ENCODE measurements at places on chromosomes 7 and 10.

DNA sequence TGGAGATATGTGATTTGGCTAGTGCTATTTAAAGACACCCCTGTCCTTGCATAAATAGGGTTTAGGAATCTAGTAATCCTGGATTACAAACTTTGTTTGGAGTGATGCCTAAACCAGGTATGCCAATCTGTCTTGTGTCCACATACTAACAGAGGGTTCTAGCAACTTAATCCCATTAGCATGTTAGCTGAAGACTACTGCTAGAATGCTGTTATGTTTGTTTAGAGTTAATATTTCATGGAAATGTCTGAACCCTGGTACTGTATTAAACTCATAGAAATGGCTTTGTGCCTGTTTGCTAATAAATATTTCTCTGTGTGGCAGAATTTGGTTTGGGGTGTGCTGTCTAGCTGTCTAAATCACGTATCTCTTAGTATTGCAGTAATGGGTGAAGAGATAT is 150.8 kb downstream of the PFKFB3 start:
- DNase-seq, result no peak

- DNase-seq, result no peak
Measured at GRCh38 chr7:116271161-116271913, 61.0 kb downstream of the TES start.

DNA sequence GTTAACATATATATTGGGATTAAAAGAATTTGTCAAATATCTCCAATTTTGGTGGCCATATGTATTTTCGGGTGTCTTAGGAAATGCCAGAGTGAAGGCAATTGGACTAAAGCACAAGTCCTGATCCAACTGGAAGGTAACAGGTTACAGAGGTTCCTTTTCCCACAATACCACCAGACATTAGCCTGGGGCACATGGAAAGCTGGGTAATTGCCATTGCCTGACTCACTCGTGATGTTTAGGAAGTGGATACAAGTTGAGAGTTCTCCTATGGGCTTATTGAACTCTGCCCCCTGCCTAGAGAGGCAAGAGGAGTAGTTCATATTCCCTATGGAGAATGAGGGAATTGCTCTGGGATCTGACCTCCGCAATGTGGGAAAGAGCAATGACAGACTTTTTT is 5.7 kb downstream of the DNAH11 start:
- DNase-seq, result no peak

- no peak for DNase-seq
Measured at GRCh38 chr7:117312593-117313580, 10.0 kb downstream of the WNT2 start.

DNA sequence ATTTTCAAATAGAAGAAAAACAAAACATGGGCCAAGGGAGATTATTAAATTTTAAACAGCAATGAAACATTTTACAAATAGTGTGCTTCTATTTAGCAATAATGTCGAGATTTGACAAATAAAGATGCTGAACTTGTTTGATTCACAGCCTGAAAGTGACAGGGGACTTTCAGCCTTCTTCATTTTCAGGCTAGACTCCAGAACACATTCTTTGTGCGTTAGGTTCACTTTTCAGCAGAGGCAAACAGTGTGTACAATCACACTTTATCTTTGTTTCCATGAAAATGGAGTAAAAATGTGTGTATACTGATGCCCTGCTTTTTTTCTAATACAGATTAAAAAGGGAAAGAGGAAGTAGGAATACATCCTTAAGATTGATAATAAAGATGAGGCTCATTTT is 35.6 kb downstream of the FAM171A1 start:
- no peak for DNase-seq

GRCh38 chr7:68005992-68006391 is 1009.4 kb downstream of the TYW1 start:
- DNase-seq, result no peak

DNA sequence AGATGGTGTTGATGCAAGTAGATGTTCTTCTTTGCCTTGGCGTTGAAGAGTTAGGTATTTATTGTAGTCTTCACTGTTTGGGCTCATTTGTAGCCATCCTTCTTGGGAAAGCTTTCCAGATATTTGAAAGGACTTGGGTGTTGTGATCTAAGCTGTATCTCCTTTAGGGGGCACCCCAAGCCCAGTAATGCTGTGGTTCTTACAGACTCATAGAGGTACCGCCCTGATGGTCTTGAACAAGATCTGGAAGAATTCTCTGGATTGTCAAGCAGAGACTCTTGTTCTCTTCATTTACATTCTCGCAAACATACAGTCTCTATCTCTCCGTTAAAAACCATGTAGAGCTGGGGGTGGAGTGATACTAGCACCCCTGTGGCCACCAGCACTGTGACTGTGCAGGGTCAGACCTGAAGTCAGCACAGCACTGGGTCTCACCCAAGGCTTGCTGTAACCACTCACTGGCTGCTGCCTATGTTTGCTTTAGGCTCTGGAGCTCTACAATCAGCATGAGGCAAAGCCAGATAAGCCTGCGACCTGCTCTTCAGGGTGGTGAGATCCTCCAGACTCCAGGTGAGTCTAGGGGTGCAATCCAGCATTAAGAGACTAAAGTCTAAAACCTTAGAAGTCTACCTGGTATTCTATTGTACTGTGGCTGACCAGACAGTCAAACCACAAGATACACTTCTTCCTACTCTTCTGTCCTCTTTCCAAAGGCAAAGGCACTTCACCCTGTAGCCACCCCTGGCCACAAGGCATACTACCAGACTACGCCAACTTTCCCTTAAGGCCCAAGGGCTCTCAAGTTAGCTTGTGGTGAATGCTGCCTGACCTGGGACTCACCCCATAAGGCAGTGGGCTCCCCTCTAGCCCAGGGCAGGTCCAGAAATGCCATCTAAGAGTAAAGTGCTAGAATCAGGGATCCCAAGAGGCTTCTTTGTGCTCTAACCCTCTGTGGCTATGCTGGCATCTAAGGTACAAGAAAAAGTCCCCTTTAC is 209.7 kb upstream of the TMEM196 start:
- DNase-seq, result peak; percentile 2

DNA sequence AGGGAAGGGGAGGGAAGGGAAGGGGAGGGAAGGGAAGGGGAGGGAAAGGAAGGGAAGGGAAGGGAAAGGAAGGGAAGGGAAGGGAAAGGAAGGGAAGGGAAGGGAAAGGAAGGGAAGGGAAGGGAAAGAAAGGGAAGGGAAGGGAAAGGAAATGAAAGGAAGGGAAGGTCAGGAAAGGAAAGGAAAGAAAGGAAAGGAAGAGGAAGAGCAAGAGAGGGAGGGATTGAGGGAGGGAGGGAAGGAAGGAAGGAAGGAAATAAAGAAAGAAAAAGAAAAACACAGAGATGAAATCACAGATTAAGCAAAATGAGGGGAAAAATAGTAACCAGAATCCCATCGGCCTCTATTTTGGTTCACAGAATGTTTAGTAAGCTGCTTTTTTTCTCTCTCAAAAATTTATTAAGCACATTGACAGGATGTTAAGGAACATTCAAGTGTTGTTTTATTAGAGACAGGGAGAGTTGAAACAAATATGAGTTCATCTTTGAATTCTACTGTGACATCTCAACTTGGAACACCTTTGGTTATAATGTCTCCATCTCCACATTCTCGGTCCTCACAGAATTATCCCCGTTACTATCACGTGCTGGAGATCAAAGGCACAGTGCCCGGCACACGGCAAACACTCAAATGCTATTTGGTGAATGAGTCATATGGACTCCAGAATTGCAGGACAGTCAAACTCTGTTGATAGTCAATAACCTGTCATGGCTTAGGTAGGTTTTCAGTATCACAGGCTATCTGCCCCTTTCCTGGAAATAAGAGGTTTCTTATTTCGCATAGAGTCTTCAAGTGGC is 52.4 kb downstream of the ABCB1 start:
- DNase-seq, result no peak

- DNase-seq, result no peak
Measured at GRCh38 chr10:28118985-28119628, 120.2 kb upstream of the ODAD2 start.

- no peak for DNase-seq
Measured at GRCh38 chr7:132977234-132977633, 104.7 kb downstream of the CHCHD3 start.

DNA sequence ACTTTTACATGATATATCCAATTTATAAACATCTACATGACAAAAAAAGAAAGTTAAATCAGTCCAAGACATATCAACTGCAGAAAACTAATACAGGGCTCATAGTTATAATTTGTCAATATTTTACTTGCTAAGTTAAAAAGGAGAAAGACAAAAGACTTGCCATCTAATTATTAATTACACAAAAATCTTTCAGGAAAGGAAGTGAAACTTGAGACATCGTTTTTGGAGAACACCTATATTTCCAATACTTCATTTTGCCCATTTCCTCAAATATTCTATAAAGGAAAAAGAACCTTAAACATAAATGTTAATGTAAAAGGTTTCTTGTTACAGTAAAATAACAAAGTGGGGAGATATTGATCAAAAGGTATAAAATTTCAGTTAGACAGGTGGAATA is 148.7 kb downstream of the CACNA2D1 start:
- DNase-seq, result no peak

DNA sequence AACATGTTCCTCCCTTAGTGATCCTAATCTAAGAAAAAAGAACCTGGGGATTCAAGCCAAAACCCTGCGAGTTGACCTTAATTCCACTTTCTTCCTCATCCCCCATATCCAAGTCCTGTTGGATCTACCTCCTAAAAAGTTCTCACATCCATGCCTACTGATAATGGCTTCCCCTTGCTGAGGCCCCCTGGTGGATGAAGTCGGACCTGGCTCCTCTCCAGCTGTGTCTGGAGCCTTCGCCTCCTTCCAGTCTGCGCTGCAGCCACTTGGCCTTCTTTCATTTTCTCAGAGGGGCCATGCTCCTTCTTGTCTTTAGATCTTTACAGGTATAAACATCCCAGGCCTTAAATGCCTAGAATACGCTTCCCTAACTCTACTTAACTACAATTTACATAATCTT is 8.1 kb downstream of the PDE1C start:
- DNase-seq, result no peak

GRCh38 chr10:60883187-60883586 is 60.8 kb downstream of the RHOBTB1 start:
- DNase-seq, result no peak

DNA sequence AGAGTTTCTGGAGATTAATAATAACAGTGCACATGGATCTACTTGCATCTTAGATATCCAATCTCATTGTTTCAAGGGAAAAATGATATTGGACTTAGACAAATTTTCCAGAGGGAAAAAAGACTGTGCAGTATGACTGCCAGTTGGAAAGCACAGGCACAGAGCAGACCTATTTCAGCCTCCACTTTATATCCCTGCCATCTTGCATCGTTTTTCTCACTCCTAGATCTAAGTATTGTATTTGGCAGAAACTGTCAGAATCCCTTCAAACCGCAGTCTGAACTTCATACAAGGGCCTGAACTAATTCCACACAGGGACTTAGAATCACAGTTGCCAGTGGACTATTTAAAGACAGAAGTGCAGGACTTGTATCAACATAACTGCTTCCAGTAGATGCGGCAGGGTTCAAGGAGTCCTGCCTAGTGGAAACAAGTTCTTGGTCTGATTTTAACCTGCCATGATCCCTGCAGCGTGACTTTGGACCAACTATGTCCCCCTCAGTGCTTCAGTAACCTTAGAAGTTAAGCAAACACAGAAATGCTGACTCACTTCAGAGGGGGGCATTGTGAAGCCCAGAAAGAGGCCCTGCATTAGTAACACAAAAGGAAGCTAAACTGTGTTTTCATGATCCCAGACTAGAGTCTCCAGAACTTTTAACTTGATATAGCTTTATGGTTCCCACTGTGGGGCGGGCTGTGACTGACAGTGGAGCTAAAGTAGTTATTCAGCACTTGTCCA is 95.7 kb upstream of the PALS2 start:
- no peak for DNase-seq

- DNase-seq, result no peak
Measured at GRCh38 chr7:156096771-156097538, 284.7 kb upstream of the SHH start.

DNA sequence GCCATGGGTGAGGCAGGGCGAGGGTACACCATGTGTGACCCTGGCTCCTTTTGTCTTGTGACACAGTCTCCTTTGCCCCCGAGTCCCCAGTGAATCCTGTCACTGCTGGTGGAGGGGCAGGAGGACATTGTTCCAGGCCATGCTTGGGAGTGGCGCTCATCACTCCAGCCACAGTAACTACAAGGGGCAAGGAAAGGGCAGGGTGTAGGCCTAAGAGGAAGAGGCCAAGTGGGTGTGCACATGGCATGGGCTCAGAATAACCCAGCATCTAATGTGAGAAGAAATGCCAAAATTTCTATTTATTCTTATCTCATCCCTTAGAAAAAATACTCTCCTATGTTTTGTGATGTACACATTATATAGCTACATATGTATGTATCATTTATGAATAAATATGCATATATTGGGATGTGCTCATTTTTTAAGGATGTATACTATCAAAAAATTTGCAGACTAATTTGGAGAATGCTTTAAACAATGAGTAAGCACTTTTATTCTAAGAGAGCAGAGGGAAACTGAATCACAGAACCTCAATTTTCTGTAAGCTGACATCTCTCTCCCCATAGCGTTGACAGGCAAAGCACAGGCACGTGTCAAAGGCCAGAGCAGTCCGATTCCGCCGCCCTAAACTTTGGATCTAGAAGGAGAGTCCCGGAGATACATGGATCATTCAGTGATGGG is 36.9 kb downstream of the RNF32 start:
- no peak for DNase-seq

DNA sequence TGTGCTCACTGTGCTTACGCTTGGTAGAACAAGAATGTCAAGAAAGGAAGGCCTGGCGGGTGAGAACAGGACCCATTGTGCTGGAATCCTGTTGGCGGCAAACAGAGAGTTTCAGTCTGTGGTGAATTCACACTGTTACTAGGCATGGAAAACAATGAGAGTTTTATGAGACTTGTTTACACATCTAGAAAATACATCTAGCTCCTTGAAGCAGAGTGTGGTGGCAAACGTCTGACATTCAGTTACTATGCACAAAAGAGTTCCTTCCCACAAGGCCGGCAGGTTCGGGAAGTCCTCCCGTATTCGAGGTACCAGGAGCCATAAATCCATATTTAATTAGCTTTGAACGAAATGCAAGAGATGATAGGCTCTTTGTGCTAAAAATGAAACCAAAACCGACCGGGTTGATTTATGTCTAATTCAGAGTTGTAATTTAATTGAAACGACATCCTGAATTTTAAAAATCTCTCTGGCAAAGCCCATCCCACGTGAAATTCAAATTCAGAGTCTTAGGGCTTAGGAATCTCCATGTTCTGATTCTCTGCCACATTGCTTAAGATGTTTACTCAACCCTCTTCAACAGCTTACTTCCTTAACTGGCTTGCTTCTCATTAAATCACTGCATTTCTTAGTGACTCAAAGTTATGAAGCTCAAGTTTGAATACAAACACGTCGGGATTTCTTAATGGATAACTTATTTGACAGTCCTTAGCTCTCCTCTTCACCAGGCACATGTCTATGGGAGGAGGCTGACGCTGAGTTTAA is 299.9 kb upstream of the PITRM1 start:
- no peak for DNase-seq

DNA sequence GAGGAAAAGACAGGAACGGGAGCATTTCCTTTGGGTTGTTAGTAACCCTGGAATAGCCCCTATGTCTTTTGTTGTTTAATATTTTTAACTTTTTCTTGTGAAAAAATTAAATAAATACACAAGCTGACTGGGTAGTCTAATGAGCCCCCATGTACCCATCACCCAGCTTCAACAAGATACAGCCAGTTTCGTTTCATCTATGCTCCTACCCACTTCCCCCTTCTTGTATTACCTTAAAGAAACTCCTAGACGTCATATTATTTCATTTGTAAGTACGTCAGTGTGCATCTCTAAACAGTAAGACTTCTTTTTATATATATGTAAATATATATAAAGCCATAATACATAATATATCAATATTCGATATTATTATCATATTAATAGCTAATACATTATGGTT is 42.8 kb upstream of the NUB1 start:
- DNase-seq, result no peak

- DNase-seq, result no peak
Measured at GRCh38 chr10:57362811-57363210, 904.9 kb downstream of the IPMK start.
